SK-N-SH (cell line): ENCODE measurements at places on chromosomes 2 and 18.

- no peak for DNase-seq
These were observed 17.4 kb downstream of the KCNIP3 start for GRCh38 chr2:95314598-95314963.

DNA sequence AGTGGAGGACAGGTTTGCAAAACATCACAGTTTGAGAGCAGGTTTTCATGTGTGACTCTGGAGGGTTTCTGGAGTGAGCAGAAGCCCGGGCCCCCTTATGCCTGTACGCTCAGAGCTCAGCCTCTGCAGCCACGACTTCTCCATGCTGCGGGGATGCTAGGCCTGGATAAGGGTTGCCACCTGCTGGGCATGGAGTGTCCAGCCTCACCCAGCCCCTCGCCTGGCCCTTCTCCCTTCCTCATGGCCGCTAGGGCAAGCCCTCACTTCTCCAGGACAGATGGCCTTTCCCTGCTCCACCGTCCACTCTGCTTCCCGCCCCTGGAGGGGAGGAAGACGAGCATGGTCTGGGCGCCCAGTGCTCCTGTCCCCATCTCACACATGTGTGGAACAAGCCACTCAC lies 318.7 kb downstream of the GBX2 start:
- DNase-seq, result no peak

- DNase-seq, result peak; percentile 81
These were observed 253.9 kb upstream of the SIX2 start for GRCh38 chr2:45263147-45263546.

DNA sequence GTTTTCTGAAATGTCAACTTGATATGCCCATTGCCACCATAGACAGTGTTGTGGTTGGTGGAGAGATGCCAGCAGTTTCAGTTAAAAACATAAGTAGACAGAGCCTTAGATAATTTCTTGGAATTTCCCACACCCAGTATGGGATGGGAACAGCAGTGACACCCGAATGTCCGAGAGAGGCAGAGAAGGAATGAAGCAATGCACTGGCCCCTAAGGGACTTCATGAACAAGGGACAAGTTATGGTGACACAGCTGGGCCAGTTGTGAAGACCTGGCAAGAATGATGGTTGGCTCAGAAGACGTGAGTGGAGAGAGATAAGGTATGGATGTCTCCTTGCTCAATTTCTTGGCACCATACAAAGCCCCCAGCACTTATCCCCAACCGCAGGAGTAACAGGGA lies 165.2 kb upstream of the APCDD1 start:
- no peak for DNase-seq

DNA sequence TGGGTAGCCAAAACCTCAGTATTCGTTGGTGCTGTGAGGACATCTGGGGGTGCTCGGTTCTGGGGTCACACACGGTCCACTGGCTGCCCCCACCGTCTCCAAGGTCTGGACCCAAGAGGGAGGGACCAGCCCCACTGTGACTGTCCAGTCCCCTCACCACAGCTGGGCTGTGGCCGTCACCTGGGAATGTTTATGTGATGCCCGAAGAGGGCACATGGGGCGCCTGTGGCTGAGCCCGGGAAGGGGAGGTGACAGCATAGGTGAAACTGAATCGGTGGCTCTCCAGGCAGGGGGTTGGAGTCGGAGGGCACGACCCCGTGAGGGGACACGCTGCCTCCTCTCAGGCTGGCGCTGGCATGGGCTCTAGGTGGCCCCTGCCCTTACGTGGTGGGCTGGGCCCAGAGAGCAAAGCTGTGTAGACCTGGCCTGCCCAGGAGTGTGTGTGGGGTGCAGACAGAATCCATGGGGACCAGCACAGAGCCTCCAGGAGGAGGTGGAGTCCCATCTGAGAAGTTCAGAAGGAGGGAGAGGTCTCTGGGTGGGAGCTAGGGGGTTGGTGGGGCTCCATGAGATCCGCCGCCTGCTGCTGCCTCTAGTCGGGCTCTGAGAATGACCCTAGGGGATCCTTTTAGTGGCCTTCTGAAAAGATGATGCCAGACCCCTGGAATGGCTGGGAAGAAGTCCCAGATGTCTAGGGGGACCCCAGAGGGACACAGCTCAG lies 1.8 kb downstream of the BOK start:
- peak; percentile 58 for DNase-seq

- DNase-seq, result no peak
These were observed 77.1 kb upstream of the SLC39A10 start for GRCh38 chr2:195579776-195580555.
